ENCODE measurements at places on chromosomes 13 and 19.

DNA sequence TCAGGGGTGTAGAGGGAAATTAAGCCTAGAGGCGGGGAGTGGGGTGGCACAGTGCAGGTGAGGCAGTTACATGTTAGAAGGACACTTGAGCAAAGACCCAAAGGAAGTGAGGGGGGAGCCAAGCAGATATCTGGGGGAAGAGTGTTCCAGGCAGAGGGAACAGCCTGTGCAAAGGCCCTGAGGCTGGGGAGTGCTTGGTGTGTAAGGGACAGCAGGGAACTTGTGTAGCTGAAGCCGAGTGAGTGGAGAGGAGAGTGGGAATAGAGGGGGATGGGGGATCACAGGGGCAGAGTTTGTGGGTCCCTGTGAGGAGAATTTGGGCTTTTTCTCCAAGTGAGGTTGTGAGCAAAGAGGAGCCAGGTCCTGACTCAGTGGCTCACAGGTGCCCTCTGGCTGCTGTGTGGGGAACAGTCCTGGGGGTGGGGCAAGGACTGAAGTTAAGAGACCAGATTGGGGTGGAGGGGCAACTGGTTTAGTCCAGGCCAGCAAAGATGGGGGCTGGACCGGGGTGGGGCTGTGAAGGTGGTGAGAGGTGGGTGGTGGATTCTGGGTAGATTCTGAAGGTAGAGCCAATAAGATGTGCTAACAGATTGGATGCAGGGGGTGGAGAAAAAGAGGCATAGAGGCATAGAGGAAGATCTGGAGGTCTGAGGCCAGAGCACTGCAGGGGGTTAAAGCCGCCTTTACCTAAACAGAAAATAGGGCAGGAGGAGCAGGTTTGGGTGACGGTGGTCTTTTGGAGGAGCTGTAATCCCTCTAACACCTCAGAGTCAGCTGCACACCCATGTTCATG is 75.3 kb downstream of the CACNA1A start:
- DNase-seq, result no peak

GRCh38 chr19:7987114-7987768 is 18.2 kb downstream of the ELAVL1 start:
- no peak for DNase-seq

- no peak for DNase-seq
Measured at GRCh38 chr13:86870444-86870843, 800.7 kb upstream of the SLITRK5 start.

DNA sequence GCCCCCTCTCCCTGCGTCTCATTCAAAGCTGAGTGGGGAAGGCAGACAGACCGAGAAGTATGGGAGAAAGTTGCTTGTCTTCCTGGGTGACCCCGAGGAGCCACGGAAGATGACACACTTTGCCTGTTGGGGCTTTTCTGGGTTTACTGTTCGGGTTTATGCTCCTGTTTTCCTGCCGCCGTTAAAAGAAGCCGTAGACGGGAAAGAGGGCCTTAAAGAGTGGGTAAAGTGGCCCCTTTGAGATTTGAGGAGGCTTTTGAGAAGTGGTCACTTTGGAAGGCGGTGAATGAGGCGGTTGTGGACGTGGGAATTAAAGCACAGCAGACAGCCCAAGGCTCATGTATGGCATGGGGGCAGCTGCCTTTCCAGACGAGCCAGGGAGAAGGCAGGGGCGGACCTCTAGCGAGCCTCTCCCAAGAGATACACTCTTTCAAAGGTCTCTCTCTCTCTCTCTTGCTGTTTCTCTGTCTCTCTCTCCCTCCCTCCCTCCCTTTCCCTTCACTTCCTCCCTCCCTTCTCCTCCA is 493 bp upstream of the LHFPL6 start:
- DNase-seq, result no peak
